Endodermal cell (in vitro differentiated cells): ENCODE measurements at places on chromosomes 7 and 10. TPM values are rescaled to one million over a fixed set of nuclear protein-coding genes. Genes with fewer than 3 reads are reported as not detected.
A peak's percentile ranks its signal among the peaks of the same experiment; 100 is the strongest.

- no peak for DNase-seq
Observed at GRCh38 chr7:151918510-151918843, 37.8 kb upstream of the GALNTL5 start.

GRCh38 chr7:152591976-152592375, 84.0 kb downstream of the XRCC2 start:
- DNase-seq, result no peak

NPM3 gene
- 77.0 to 100 TPM (median 82.2 TPM) in 3 replicates for total RNA-seq

- peak; percentile 93 for DNase-seq
Observed at GRCh38 chr10:110681023-110681681, 37.0 kb downstream of the RBM20 start.

GRCh38 chr7:23093111-23093510, 12.5 kb upstream of the KLHL7 start:
- DNase-seq, result no peak

WDR86 gene
- total RNA-seq, result 69.8 and 94.2 TPM in 2 replicates

DNA sequence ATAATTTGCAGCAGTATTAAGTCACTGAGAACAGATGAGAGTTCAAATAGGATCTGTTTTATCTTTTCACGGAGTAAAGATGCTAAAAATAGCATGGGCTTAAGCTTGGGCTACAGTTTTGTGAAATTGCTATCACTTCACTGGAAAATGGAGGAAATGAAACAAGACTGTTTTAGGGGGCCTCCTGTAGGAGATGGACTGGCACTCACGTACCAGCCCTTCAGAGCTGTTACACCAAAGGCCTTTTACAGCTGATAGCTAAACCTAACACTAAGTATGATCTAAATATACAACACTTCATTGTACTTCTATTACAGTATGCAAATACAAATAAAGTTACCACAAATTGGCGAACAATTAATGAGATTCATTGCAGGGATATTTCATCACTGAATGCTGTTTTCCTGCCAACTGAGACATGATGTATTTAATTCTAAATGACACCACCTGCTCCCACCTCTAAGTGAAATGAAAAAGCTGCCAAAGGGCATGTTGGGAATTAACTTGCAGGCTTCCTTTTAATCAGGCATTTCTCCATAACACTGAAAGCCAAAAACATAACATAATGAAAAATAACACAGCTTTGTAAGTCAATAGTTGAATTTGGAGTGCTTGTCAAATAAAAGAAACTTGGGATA, 304.5 kb upstream of the LRRN3 start:
- no peak for DNase-seq

XRCC2 gene
- total RNA-seq, result 17.0 and 18.4 TPM in 2 replicates

DNA sequence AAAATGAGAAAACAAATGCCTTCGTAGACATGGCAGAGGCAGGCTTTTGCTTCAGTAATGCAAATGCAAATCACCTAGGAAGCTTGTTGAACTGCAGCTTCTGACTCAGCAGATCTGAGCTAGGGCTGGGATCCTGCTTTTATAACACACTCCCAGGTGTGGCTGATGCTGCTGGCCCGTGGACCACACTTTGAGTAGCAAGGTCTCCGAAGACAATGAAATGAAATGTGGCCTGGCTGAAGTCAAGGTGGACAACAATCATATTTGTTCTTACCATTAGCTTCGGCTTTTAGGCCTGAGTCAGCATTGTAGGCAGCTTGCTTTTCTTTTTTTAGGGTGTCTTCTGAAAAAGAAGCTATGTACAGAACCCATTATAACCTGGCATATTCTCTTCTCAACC, 26.3 kb downstream of the COL17A1 start:
- DNase-seq, result peak; percentile 73

DNA sequence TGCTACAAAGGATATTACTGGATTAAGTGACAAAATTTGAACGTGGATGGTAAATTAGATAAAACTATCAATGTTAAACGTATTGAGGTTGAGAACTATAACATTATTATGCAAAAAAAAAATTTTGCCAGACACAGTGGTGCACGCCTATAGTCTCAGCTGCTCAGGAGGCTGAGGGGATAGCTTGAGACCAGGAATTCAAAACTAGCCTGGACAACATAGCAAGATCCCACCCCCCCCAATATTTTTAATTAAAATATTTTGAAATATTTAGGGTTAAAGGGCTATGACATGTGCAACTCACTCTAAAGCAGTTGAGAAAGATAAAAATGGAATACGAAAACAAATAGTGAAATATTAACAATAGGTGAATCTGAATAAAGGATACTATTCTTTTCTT, 45.1 kb upstream of the ANAPC16 start:
- DNase-seq, result no peak

EPO gene
- total RNA-seq, result 0.29 and 0.33 TPM in 2 replicates

DNA sequence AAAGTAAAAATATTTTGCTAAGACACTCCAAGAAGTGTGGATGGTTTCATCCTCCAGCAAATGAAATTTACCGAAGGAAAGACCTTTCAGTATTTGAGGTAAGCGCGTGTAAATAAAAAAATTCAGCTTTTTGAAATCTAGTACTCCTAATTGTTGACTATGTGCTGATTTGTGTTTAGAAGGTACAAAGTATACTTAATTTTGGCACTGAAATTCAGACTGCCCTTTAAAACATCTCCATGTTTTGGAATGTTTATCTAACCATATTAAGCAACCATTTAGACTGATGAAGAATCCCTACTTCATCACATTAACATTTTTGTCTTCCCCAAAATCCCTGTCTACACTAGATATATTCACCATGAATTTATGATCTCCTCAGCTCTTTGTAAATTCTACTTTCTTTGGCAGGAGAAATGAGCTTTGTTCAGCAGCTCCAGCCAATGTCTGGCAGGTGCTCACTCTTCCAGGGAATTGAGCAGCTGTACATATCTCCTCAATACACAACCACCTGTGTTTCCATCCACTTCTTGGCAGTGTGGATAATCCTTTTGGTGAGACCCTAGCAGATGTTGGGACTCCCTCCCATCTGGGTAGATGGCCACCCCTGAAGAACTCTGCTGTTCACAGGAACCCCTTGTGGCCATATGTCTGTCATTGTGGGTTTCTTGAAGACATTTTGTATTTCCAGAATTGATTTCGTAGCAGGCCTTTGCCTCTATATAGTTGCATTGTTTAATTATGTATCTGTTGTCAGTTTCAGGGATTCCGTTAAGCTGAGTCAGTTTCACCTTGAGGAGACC, 129.4 kb upstream of the SAMD8 start:
- no peak for DNase-seq

COL13A1 gene
- 15.3 and 20.7 TPM in 2 replicates for total RNA-seq

- no peak for DNase-seq
Observed at GRCh38 chr10:68067029-68067428, 8.1 kb downstream of the HERC4 start.

STK31 gene
- total RNA-seq, result 1.3 to 1.5 TPM (median 1.4 TPM) in 3 replicates

C10orf105 gene
- 0.13 and 0.27 TPM in 2 replicates for total RNA-seq

- peak; percentile 98 for DNase-seq
Observed at GRCh38 chr10:5446390-5446926, 34.1 kb downstream of the NET1 start.

CNOT4 gene
- total RNA-seq, result 23.4 to 25.5 TPM (median 23.8 TPM) in 3 replicates

KRIT1 gene
- 25.0 to 37.0 TPM (median 33.9 TPM) in 3 replicates for total RNA-seq

DNA sequence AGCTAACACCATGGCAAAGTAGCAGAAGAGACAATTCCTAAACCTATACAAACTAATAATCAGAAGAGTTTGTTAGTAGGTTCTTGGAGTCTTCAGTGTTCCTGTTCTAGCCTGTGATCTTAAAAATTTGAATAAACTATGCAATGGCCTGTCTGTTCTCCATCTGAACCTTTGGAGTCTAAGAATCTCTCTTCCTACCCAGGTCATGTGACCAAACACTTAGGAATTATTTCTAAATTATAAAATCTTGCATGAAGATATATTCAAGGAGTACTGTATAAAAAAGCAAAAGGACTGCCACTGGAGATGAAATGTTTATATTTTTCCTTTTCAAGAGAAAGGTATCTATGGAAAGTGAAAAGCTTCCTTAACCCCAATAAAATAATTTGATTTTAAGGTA, 2.4 kb downstream of the MKI67 start:
- DNase-seq, result no peak

CDC14C gene
- not detected in 2 replicates for total RNA-seq

- no peak for DNase-seq
Observed at GRCh38 chr7:112144284-112145059, 61.7 kb downstream of the DOCK4 start.

DNA sequence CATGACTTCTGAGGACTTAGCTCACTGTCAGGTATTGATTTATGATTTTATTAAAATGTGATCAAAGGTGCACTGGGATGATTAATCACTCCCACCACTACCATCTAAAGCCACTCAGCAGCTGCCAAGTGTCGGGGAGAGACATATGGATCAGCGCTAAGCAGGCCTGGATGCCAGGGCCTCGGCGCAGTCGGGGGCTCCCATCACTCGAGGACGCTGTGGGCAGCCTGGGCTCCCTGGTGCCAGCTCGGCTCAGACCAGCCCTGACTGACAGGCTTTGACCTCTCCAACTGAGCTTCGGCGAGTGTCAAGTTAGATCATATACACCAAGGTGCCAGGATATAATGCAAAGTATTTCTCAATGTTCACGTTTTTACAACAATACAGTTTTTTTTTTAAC, 267.7 kb downstream of the ACTR3B start:
- DNase-seq, result no peak

GRCh38 chr10:78739444-78740053, 329.2 kb upstream of the ZMIZ1 start:
- no peak for DNase-seq

- no peak for DNase-seq
Observed at GRCh38 chr10:63812501-63812900, 291.3 kb downstream of the REEP3 start.

INHBA gene
- total RNA-seq, result not detected in 3 replicates

EBF3 gene
- 0.38 to 0.49 TPM (median 0.44 TPM) in 3 replicates for total RNA-seq

DNA sequence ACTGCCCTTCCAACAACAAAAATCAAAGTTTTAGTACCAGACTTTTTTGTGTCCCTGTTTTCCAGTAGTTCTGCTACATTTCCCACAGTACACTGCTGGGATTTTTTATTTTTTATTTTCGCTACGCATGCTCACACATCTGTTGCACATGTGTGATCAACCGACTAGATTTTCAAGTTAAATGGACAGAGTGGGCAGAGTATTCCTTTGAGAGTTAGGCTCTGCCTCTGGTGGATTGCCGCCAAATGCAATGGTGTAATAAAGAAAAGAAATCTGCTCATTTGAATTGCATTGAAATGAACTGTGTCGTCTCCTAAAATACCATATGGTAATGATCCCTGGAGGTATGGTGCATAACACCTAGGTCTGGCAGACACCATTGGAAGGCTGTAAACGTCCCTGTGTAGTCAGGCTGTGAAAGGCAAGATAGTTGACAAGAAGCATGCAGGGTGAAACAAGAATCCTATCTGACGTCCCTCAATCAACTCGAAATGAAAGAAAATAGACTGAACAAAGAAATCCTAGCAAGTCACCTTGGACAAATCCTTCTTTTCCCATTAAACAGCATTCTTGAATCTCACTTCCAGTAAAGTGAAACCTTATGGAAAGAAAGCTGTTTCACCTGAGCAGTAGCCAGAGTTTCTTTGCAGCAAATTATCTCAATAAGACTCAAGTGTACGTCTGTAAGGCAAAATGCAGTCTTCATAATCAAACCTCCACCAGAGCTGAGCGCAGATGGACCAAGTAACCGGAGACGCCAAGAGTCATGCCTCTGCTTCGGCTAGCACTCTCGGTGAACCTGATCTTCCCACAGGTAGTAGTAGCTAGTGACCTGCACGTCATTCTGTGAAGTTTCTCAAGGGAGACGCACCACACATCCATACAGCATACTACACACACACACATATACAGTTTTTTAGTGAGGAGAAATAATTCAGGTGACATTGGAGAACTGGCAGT, 357.3 kb downstream of the CRPPA start:
- no peak for DNase-seq

TBL2 gene
- 59.7 to 68.4 TPM (median 61.4 TPM) in 3 replicates for total RNA-seq

DNA sequence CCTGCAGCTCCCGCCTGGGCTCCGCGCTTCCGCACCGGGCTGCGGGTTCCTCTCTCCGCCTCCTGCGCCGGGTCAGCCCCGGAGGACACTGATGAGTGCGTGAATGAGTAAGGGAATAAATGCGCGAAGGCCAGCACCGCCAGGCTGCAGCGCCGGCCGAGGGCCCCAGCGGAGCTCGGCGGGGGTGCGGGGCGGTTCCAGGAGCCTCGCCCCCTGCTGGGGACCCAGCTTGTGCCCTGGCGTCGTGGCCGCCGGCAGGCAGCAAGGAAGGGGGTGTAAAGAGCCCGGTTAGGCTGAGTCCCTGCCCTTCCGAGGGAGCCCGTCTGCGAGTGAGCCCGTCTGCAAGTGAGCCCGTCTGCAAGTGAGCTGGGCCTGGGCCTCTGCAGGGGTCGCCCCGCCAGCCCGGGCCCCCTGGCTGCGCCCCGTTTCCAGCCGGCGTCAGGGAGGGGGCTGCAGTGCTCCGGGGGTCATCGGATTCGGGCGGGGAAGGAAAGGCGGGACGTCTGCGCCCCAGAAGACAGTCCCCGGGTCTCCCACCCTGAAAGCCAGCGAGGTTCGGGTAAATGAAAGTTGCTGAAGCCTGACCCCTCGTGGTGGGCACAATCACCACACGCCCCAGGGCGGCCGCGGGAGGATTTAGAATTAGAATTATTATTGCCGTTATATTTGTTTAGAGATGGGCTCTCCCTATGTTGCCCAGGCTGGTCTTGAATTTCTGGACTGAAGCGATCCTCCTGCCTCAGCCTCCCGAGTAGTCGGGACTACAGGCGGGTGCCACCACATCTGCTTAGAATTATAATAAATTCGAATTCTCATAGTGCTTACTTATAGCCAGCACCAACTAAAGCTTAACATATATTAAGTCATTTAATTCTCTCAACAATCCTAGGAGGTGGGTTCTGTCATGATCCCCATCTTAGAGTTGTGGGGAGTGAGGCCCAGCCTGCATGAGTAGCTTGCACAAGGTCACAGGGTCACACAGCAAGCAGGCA, 8.6 kb upstream of the CRYGN start:
- peak; percentile 92 for DNase-seq

DNA sequence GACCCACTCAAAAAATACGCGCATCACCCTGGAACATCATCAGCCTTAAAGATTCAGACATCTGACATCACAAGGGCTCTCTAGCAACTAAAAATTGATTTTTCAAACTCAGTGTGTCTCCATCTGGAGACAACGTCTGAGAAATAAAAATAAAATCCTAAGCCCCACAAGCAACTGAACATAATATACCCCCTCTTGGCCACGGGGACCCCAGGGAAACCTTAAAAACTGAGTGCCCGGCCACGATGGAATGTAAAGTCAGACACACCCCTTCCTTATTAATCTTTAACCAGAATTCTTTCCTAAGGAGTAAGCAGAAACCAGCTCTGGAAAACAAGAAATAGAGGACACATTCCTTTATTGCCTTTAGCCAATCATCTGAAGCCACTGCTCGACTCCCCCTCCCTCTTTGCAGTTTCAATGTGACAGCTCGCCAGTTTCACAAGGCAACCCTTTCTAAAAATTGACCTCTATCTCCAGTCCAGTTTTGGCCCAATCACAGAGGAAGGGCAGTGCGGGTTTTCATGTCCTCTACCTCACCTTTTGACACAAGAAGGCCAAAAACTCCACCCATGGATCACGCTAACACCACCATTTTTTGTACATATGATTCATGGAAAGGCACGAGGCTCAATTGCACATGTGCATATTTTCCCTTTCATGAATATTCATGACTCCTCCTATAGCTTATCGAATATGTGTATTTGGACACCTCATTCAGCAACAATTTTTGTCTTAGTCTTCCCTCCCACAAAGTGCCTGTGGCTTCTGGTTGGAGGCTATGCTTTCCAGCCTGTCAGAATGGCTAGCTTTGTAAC, 24.2 kb downstream of the IFIT3 start:
- no peak for DNase-seq

CALML3 gene
- not detected in 2 replicates for total RNA-seq

- peak; percentile 92 for DNase-seq
Observed at GRCh38 chr10:100519311-100520051, at the start of gene SEC31B. TSS of gene SEC31B (minus strand) at chr10:100519861. CDS start at chr10:100516952, 2,909 bp downstream.
